MM.1S (cell line): ENCODE measurements at places on chromosomes 7 and 10.

- no peak for DNase-seq
Observed at GRCh38 chr10:78995987-78996791, 72.6 kb upstream of the ZMIZ1 start.

GRCh38 chr7:10022957-10023356 is 950.7 kb upstream of the PHF14 start:
- no peak for DNase-seq

- no peak for DNase-seq
Observed at GRCh38 chr10:124162774-124163354, 69.5 kb upstream of the CHST15 start.

- DNase-seq, result no peak
Observed at GRCh38 chr7:49403844-49404243, 369.6 kb upstream of the VWC2 start.

DNA sequence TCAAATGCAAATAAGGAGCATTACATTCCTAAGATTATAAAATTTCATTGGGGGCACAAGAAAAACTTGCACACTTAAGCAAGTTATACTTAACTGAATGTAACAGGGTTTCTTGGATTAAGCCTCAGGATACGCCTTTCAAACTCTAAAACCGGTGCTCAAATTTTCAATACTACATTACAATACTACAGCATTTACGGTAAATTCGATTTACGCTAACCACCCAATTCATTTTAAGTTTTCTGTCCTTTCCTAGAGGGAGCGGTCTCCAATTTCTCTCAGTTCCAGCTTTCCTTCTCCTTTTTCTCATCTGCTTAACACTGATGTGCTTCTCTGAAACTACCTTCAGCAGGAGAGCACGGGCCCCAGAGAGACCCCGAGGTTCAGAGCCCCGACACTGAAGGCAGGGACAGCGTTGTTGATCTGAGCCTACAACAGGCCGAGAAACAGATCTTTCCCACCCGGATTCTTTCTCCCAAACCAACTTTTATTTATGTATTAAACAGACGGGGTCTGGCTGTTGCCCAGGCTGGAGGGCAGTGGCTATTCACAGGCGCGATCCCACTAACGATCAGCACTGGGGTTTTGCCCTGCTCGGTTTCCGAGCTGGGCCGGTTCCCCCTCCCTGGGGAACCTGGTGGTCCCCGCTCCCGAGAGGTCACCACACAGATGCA is 798 bp downstream of the ZNF425 start:
- DNase-seq, result peak; percentile 26

- DNase-seq, result no peak
Observed at GRCh38 chr7:42956062-42956461, 23.9 kb downstream of the MRPL32 start.

DNA sequence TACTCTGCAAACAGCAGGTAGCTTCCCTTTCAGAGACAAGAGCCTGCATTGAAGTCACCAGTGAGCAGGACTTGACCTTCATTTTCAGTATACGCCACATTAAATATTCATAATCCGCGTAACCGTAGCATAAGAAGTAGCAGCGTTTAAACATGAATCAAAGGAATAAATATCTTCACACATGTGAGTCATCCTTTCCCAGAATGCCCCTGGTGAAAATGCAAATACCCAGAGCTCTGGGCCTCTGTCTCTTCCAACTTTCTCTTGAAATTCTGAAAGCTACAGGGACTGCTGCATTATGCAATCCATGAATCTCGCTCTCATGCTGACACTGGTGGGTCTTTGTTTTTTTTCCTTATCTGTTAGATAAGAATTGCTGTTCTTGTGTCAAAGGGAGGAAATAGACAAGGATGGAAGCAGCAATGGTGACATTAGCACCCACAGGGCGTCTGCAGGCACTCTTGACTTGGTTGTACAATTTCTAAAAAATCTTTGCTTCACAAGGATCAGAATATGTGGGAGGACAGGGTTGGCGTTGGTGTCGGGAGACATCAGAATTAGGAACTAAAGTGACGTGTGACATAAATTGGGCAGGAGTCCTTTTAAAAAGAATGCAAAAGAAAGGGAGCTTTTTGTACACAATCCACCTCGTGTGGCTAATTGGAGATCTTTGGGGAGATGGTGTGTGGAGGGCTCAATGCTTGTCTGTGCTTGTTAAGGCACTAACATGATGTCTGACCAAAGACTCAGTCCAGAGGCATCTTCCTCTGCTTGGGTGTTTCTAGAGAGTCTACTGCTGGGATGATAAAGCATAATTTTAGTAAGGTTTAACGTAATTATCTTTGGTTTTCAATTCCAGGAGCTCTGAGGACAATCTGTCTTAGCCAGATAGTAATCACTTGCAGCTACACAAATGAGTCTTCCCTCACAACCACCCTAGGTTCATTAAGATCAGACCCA is 390.3 kb downstream of the KCNMA1 start:
- no peak for DNase-seq

- no peak for DNase-seq
Observed at GRCh38 chr10:86646532-86646931, 7.8 kb upstream of the OPN4 start.

DNA sequence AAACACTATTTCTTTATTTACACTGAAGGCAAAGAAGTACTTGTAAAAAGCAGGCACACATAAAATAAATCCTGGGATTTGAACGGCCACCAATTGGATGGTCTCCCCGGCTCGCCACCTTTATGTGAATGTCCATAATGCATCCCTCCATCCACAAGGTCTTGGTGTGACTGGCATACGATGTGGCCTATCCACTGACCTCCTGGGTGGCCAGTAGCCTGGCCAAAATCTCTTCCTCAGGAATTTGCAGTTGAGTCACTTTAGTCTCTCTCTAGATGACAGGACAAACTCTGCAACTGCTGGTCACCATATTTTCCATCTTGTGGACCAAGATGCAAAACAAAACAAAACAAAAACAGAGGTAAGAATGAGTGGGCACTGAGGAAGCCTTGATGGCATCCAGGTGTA is 39.1 kb downstream of the CDK1 start:
- no peak for DNase-seq

- DNase-seq, result no peak
Observed at GRCh38 chr10:72638586-72639440, 12.9 kb upstream of the MICU1 start.

- no peak for DNase-seq
Observed at GRCh38 chr7:129688503-129689222, 77.1 kb downstream of the NRF1 start.

GRCh38 chr10:5442990-5443370 is 30.6 kb downstream of the NET1 start:
- DNase-seq, result no peak

GRCh38 chr10:15168291-15168785 is at the start of gene NMT2:
NMT2 (minus strand) TSS chr10:15168693; CDS start chr10:15168612, 81 bp downstream.
- peak; percentile 83 for DNase-seq

DNA sequence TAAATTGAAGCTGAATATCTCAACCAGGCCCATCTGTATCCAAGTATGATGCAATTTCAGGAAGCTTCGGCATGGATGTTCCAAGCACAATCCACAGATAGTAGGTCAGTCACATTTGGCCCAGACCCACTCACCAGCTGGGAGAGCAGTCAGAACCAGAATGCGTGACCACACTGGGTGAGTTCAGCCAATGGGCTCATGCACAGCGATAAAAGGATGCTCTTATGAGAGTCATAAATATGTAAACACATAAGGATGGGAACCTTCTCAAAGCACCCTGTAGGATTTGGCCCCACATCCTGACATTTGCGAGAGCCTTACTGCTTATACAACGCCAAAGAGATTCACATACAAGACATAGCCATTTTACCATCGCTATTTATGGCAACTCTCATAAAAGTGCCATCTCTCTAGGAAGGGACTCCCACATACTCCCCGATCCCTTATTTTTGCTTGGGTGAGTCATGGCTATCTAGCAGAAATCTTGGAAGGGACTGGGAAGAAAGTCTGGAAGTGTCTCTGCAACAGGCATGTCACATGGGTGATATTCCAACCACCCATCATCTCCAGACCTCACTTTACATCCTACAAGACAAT is 3.0 kb downstream of the AFAP1L2 start:
- DNase-seq, result no peak

DNA sequence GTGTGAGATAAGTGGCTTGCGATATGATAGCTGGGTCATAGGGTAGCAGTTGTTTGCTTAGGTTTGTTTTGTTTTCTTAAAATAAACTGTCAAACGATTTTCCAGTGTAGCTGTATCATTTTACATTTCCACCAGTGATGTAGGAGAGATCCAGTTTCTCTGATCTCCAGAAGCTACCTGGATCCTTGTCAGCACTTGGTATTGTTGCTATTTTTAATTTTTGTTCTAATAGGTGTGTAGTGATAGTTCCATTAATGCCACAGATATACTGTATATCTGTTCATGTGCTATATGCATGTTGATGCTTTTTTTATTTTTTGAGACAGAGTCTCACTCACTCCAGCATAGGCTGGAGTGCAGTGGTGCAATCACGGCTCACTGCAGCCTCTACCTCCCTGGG is 44.4 kb downstream of the GOLGA7B start:
- DNase-seq, result no peak

- DNase-seq, result no peak
Observed at GRCh38 chr10:122930140-122930539, 19.7 kb downstream of the FAM24A start.

- no peak for DNase-seq
Observed at GRCh38 chr7:27375958-27376357, 133.4 kb downstream of the EVX1 start.

DNA sequence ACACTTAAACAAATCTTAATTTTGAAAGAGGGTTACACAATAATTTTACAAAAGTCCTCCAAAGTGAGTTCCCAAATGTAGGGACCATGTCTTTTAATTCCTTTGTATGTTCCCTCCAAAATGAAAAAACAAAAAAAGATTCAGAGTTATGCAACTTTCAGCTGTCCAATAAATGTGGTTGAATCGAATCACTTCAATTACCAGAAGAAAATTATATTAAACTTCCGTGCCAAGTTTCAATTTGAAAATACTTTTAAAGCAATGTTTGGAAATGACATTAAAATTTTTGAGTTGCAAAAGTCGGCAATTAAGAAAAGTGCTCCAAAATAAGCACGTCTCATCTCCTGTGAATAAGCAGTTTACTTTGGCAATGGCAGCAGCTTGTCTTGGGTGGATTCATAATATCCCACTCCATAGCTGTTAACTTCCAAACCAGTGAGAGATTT is 60.3 kb upstream of the C1GALT1 start:
- no peak for DNase-seq

DNA sequence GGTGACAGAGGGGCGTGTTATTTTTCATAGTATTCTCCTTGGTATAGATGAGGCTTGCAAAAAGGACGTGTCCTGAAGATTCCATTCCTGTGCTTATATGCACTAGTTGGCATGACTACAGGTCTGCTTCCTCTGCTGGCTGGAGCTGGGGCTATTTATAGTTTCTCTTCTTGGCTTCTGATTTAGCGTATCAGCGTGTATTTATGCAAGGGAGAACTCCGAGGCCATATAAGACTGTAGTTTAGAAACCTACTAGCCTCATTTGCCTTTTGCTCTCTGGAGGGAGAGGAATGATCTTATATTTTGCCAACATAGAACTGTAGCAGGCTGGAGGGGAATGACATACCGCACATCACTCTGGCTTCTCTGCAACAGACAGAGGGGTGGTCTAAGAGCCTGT is 39.7 kb downstream of the CACNB2 start:
- DNase-seq, result no peak

DNA sequence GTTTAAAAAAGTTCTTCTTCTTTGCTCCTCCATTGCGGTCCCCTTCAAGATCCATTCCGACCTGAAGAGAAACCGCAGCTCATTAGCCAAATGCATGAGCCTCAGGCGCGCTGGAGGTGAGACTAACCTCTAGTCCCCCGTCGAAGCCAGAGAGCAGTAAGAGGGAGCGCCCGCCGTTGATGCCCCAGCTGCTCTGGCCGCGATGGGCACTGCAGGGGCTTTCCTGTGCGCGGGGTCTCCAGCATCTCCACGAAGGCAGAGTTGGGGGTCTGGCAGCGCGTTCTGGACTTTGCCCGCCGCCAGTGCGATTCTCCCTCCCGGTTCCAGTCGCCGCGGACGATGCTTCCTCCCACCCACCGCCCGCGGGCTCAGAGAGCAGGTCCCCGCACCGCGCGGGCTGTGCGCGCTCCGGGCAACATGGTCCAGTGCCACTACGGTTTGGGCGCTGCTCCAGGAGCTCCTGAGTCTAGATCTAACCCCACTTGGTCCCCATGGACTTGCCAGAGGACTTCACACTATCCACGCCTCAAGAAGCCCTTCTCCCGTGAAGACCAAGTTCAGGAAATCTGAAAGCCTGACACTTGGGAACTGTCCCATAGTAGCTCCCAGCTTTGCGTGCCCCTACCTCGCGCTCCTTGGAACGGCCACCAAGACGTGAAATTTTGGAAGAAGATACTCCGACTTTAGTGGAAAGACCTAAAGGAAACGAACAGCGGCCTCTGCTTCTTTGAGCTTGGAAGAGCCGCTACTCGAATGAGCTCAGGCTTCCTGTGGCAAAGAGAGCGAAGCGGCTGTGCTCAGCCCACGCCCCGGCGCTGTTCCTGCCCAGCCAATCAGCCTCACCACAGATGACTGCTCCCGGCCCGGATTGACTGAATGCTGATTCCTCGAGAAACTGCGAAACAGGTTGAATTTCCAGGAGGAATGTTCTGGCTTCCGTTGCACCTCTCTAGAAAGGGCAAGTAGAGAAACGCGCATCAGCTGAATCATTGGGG is at the start of gene ABCB1:
ABCB1 (minus strand) TSS at position 755 of the 995 bp plus-strand sequence; CDS start at position 55, 700 bp downstream.
- peak; percentile 43 for DNase-seq

DNA sequence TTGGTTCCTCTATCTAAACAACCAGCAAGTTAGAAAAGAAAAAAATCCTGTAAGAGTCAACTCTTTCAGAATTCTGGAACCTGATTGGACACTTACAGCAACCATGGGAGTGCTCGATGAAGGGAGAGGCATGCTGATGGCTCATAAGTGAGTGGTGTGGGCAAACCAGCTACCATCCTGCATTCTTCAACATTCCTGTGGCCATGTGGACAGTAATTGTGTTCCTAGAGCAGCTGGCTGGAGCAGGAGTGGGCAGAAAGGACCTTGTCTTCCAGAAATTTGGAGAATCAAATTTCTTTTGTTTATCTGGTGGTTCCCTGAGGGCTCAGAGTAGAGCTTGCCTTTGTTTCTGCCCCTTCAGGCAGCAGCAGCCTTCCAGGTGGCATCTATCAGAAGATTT is 22.5 kb upstream of the MYL7 start:
- DNase-seq, result no peak

GRCh38 chr7:4001742-4002141 is 680.4 kb upstream of the FOXK1 start:
- no peak for DNase-seq

- no peak for DNase-seq
Observed at GRCh38 chr7:973312-973711, 2.0 kb downstream of the COX19 start.

DNA sequence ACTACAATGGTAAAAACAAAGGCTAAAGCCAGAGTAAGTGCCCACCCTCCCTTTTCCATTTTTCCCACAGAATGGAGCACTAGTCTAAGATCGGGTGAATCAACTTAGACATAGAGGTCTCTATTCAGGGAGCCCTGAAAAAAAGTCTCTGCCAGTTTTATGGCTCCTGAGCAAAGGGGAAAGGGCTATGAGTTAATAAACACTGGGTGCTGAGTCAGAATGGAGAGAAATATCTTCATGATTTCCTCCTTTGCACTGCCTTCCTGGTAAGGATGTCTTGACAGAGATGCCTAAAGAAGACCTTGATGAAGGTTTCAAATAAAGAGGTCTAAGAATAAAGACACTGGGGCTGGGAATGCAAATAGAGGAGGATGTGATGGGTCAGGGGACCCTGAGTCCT is 607.4 kb upstream of the MBL2 start:
- DNase-seq, result no peak

- no peak for DNase-seq
Observed at GRCh38 chr7:138387755-138388475, 72.1 kb upstream of the TRIM24 start.
